Germinal center (tissue), 1 donor: ENCODE measurements at places on chromosomes 4 and X.

DNA sequence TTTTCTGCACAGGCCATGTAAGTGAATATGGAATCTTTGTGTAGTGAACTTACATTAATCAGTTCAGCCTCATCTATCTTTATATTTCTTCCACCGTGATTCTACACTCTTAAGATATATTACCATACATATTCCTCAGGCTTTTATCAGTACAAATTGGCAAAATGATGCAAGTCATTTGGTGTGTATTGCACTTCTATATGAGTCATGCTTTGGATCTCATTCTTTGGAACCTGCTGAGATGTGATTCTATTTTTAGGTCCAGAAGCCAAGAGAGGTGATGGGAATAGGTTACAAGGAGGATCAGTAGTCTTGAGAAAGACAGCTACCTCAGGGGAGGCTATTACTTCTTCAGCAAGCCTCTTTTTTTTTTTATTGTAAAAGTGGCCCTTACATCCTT lies 204.4 kb downstream of the ZNF330 start:
- DNase-seq = no peak

DNA sequence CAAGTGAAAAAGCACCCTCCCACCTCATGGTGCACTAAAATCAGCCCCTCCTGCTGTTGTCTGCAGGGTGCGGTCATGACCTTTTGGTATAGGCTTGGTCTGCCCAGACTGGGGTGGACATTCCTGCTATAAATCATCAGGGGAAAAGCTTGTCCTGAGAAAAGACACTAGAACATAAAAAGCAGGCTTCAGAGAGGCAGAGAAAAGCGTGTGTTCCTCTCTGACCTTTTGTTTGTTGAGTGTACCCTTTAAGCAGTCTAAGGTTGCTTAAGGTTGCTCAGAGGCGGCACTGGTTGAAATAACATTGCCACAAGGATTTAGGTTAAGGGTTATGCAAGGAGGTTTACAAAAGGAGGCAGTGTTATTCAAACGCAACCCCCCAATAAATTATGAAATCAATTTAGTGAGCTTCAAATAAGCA lies 43.5 kb downstream of the CCDC158 start:
- DNase-seq = no peak

- no peak for DNase-seq
These were observed 26.7 kb downstream of the NR0B1 start for GRCh38 chrX:30282527-30282926.

GRCh38 chr4:145298885-145299284 lies 118.5 kb upstream of the OTUD4 start:
- no peak for DNase-seq

- no peak for DNase-seq
These were observed 32.3 kb downstream of the GRK4 start for GRCh38 chr4:2995546-2996265.

- no peak for DNase-seq
These were observed 8.1 kb downstream of the RPL9 start for GRCh38 chr4:39450618-39451017.

- no peak for DNase-seq
These were observed 6.7 kb downstream of the ELF4 start for GRCh38 chrX:130103605-130104004.

- DNase-seq = no peak
These were observed 142.4 kb downstream of the TSPAN5 start for GRCh38 chr4:98516042-98516440.

- no peak for DNase-seq
These were observed 53.9 kb downstream of the MGST2 start for GRCh38 chr4:139719381-139720101.

- no peak for DNase-seq
These were observed 80.8 kb downstream of the SLC7A11 start for GRCh38 chr4:138161351-138161750.

DNA sequence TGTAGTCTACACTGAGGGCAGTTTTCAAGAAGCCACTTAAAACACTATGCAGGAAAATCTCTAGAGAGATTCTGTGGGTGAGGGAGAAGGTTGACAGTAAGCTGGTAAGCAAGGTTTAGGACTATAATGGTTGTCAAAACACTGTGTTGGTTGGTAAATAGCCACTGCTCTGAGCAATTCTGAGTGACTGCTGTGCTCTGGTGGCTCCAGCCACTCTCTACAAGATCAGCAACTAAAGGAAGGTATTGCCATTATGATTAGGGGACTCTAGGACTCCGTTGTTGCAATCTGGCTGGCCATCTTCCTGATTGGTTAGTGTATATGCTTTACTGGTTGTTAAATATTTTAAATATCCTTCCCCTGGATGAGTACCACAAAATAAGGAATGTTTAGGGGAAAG lies 5.5 kb upstream of the FAM47E start:
- no peak for DNase-seq

GRCh38 chrX:111354496-111354895 lies 57.5 kb downstream of the DCX start:
- no peak for DNase-seq

DNA sequence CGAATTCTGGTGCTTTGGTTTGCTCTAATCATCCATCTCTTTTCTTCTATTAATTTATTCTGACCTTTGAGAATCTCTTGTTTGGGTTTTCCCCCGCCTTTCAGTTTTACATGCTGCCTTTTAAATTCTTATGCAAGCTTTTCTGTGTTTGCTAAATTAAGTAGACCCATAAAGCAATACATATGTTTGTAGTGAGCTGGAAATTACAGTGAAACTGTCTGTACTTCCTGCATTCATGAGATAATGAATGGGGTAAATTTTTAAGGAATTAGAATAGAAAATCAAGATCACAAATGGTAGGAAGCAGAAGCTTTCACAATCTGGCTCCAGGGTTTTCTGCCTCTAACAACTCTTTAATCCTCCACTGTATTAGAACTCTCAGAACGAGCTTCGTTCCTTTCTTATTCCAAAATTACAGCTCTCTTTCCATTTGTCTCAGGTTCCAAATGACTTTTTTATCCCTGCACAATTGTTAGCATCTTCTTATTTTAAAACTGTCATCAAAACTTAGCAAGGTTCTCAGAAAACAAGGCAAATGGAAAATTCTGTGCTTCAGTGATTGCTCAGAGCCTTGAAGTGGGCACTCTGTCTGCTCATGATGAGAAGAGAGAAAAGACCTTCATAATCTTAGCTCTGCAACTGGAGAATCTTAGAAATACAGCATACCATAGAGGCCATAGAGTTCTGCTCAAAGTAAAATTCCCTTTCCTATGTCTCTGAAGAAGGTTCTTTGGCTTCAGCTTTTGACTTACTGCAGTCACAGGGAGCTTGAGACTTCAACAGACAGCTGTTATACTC lies 108.2 kb downstream of the EGF start:
- no peak for DNase-seq

DNA sequence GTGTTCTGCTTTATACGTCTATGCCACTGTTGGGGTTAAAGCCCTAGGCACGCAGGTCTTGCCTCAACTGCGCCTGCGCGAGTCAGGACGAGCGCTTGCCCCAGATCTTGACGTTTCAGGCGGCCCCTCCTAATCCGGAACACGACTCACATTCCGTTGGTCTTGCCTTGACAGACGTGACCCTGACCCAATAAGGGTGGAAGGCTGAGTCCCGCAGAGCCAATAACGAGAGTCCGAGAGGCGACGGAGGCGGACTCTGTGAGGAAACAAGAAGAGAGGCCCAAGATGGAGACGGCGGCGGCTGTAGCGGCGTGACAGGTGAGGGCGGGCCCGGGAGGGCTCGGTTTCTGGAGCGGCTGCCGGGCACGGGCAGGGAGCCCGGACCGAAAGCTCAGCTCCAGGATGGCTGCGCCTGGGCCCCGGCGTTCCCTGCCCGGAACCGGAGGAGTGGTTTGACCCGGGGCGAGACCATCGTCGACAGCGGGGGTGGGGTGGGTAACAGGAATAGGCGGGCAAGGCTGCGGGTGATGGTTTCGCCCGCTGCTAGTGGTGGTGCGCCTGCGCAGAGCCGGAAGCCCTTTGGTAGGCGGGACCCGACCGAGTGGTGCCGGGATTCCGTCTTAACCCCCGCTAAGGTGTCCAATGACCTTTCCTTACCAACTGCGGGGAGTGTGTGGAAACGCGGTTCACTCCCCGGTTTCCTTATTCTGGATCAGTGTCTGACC lies at the start of gene ARAF:
ARAF (plus strand) TSS at position 272 of the 725 bp plus-strand sequence. CDS start 1,763 bp downstream, outside the sequence.
- peak; percentile 93 for DNase-seq

- DNase-seq = no peak
These were observed 514.3 kb downstream of the PCDH7 start for GRCh38 chr4:31234494-31234893.

GRCh38 chr4:137968956-137969678 lies 273.0 kb downstream of the SLC7A11 start:
- no peak for DNase-seq

DNA sequence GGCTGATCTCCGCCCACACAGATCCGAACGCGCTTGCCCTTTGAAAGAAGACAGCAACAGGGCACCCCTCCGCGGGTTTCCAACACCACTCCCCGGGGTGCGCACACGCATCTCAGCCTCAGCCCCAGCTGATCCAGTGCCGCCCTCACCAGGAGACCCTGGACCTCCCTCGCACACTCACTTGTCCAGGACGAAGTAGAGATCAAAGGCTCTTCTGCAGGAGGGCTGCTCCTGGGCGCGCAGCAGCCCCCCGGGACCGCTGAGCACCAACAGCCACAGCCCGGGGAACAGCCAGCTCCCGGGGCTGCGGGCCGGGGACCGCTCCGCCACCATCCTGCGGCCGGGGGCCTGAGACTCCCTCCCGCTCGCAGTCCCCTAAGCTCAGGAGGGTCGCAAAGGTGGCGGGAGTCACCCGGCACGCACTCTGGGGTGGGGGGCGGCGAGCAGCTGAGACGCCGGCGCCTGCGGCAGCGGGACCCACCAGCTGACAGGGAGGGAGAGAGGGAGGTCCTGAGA lies 743 bp downstream of the ANTXR2 start:
- peak; percentile 29 for DNase-seq

GRCh38 chr4:76957004-76957738 lies 7.6 kb downstream of the SEPTIN11 start:
- no peak for DNase-seq

DNA sequence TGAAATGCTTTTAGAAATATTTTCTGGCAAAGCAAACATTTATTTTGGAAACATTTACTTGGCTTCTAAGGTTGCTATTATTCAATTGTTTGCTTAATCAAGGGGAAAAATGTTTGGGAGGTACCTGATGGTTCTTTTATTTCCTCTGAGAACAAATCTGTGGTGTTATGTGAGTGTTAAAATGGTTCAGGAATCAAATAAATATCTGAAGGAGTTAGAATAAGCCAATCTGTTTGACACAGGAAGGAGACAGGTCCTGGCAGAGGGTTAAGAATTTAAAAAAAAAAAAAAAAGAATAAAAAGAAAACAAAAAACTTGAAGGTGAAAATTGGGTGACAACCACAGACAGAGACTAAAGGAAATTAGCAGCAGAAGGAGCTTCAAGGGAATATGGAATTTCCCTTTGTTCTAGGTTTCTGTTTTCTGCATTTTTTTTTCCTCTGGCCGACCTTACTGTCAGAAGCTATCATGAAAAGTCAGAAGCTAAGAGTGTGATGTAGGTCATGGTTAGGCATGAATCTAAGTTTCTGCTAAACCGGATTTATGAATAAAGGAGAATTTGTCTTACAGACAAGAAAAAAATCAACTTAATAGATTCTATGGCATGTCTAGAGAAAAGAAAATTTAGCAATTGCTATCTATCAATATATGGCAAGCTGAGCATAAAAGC lies 78.6 kb upstream of the PNPLA4 start:
- no peak for DNase-seq

- no peak for DNase-seq
These were observed 90.6 kb downstream of the ZNF518B start for GRCh38 chr4:10366628-10367027.

- DNase-seq = no peak
These were observed 2319.5 kb downstream of the ARAP2 start for GRCh38 chr4:33924811-33925210.

GRCh38 chrX:132433001-132433400 lies 55.8 kb downstream of the MBNL3 start:
- DNase-seq = no peak

- DNase-seq = no peak
These were observed 205.9 kb upstream of the CASK start for GRCh38 chrX:42129022-42129940.

DNA sequence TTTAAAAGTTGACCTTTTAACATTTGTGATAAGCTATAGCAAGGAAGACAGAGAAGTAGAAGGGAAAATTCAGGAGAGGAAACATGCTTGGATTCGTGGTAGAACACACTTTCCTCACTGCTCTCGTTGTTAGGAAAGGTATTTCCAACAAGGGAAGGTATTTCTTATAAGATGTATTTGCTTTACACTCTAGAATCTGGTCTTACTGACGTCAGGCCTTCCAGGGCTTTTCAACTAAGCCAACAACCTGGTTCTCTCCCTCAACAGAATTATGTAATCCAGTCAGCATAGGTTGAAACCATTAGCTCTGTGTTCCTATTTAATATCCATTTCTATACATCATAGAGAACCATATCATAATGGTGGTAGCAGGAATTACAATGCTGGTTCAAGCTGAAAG lies 241.9 kb downstream of the SLC39A8 start:
- no peak for DNase-seq

GRCh38 chr4:37989398-37990260 lies 29.4 kb downstream of the PTTG2 start:
- DNase-seq = peak; percentile 12

DNA sequence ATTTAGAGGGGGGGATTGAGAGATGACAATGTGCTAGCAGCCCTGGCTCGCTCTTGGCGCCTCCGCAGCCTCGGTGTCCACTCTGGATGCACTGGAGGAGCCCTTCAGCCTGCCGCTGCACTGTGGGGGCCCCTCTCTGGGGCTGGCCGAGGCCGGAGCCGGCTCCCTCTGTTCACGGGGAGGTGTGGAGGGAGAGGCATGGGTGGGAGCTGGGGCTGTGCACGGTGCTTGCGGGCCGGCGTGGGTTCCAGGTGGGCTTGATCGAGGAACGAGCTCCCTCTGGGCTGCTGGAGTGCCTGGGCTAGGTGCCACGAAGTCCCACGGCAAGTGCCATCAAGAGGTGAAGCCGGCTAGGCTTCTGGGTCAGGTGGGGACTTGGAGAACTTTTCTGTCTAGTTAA lies 6.9 kb downstream of the C4orf46 start:
- DNase-seq = no peak

- DNase-seq = no peak
These were observed 3.0 kb upstream of the MAB21L2 start for GRCh38 chr4:150578745-150579501.

DNA sequence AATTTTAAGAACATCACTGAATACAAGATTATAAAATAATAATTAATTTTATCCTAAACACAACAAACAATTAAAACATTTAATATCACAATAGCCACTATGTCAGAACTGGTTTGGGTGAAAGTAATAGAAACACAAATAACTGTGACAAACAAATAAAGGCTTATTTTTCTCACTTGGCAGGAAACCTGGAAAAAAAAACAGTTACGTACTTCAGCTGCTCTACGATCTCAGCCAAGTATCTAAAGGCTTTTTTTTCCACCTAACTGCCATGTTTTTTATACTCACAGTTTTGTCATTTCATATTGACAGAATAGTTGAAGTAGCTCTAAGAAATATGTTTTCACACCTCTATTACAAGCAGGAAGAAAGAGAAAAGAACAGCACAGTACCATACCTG lies 284.8 kb upstream of the INTU start:
- no peak for DNase-seq
